ENCODE measurements at places on chromosomes 1 and 21.
A peak's percentile ranks its signal among the peaks of the same experiment; 100 is the strongest.

DNA sequence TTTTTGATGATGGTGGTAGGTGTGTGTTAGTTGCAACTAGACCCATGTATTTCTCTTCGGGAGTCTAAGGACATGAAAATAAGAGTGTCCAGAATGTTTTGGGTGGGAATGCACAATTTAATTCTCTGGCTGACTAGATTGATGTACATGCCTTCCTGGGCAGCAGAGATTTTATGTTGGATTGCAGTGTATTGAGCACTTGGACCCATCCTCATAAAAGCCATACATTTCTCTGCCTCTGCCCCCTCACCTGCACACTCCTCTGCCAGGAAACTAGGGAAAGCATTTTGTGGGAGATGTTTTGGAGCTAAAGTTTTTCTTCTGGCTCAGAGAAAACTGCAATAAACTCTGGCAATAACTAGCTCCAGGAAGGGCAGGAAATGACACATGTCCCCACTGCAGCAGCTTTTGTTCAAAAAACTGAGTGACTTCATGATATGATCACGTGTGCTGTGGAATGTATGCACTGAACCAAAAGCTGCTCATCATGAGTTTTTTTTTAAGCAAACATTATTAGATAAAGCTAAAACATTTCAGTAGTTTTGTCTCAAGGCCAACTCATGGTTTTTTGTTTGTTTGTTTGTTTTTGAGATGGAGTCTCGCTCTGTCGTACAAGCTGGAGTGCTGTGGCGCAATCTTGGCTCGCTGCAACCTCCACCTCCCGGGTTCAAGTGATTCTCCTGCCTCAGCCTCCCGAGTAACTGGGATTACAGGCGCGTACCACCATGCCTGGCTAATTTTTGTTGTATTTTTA lies 17.6 kb downstream of the RIT1 start:
- DNase-seq = peak; percentile 92

DNA sequence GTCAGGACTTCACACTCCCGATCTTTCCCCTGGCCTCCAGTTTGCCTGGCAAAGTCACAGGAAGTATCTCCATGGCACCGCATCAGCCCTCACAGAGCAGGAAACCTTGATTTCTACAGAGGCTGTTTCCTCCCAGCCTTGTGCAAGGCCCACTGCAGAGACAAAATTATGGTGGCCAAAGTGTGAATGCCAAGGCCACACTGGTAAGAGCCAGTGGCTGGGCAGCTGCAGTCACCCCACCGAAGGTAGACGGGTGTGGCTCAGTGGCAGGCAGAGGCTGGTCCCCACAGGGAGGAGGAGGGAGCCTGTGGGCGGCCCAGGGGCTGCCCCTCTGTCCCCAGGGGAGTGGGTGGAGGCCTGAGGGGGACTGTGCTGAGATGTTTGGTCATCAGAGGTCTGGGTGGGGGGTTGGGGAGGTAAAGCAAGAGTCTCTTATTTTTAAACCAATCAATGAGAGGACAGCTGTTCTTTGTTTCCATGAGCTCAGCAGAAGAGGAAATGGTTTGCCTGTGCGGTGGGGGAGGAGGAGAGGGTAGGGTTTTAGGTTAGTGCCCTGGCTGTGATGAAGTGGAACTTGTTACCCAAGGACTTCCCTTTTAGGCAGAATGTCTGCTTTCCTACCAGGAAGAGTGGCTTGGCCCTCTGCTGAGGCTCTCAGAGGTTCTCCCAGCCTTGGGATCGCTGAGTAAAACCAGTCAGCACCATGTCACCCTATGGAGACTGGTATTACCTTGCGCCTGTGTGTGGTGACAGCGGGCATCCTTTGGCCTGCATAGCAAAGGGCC lies 18.0 kb upstream of the BTG2 start:
- DNase-seq = no peak

GRCh38 chr1:233639611-233640010 lies 25.7 kb downstream of the KCNK1 start:
- no peak for DNase-seq

DNA sequence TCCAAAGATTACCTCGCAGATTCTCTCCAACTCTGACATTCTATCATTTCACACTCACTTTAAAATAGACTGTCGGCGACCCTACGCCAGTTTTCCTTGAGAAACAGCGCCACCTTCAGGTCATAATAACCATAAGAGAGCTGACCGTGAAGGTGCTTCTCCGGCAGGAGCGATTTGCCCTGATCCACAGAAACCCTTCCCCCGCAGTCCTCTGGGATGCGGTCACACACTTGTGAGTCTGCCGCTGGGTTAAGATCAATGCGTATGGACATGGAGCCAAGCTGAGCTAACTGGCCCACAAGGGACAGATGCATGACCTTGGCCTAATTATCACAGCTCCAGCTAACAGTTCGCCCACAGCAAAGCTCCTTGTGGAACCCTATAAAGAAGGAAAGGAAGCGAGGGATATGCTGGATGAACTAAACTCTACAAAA lies 32.8 kb upstream of the IFNAR2 start:
- DNase-seq = peak; percentile 41

GRCh38 chr1:176795929-176796328 lies 333.0 kb downstream of the PAPPA2 start:
- no peak for DNase-seq

DNA sequence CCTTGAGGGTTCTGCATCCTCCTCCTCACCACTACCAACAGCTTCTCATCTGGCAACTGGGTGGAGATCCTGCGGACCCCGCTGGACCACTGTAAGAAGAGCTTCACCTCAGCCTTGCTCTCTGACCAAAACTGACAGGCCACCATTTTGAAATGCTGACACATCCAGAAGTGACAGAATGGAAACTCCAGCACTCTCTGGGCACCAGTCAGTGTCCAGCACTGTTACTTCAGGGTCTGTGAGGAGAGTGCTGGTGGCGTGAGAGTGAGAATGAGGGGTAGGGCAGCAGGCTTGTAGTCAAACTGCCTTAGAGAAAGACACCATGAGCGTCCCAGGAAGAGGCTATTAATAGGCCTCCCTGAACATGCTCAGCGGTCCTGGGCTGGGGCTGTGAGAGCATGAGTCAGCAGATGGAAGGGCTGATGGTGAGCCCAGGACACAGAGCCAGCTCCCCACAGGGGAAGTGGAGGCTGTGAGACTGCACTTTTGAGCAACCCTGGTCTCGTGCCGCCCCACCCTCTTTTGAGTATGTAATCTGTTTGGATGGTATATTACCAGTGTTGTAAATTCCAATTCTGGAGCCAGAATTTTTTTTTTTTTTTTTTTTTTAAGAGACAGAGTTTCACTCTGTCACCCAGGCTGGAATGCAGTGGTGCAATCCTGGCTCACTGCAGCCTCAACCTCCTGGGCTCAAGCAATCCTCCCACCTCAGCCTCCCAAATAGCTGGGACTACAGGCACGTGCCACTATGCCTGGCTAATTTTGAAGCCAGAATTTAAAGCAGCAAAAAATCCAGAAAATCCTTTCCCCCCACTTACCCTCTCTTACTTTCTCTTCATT lies 34.4 kb upstream of the SLC30A1 start:
- peak; percentile 98 for DNase-seq

GRCh38 chr1:88983791-88984559 lies 8.5 kb downstream of the KYAT3 start:
- DNase-seq = peak; percentile 58

DNA sequence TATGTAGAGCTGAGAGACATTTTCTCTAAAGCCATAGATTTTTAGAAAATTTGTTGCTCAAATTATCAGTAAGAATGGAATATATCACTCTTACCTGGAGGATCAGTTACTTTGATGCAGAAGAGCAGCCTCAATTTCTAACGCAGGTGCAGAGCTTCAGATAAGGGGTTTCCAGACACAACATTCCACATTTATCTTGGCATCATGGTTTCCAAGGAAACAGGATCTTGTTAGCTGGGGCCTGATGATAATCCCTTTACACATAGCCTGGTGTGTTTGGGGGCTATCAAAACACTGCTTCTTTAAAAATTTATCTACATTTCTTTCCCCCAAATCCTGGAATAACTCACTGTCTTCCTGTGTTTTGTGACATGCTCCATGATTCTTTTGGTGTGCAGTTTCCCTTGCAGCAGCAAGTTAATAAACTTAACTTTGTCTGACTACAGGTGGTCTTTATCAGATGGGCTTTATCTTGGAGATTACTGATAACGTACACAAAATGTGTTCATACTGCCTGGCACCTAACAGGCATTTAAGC lies 2.7 kb upstream of the STX12 start:
- no peak for DNase-seq
